ENCODE measurements at places on chromosomes 3 and 15.
A peak's percentile ranks its signal among the peaks of the same experiment; 100 is the strongest.

DNA sequence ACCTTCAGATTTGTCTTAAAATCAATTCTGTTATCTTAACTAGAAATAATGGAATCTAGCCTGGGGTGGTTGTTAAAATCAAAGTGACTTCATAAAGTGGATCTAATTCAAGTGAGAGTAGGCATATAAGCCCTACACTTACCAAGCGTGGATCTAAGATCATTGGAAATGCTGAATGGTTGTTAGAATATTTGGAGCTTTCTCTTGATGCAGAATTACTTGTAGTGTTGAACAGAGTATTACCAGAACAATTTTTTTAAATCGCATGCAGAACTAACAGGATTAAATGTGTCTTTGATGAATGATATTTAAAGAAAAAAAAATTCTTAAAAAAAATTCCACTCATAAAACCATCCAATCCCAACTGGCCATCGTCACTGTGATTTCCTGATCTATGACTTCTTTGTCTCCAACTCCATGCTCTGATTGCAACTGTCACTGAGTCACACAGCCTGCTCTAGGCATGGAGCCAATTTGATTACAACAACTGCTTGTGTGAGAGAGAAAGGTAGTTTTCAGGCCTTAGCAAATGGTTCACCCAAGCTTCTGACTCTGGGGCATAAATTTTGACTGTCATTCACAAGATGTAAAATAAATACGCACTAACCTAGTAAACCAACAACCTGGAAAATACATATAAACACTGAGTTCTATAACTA is 25.9 kb upstream of the SPRED1 start:
- no peak for DNase-seq

DNA sequence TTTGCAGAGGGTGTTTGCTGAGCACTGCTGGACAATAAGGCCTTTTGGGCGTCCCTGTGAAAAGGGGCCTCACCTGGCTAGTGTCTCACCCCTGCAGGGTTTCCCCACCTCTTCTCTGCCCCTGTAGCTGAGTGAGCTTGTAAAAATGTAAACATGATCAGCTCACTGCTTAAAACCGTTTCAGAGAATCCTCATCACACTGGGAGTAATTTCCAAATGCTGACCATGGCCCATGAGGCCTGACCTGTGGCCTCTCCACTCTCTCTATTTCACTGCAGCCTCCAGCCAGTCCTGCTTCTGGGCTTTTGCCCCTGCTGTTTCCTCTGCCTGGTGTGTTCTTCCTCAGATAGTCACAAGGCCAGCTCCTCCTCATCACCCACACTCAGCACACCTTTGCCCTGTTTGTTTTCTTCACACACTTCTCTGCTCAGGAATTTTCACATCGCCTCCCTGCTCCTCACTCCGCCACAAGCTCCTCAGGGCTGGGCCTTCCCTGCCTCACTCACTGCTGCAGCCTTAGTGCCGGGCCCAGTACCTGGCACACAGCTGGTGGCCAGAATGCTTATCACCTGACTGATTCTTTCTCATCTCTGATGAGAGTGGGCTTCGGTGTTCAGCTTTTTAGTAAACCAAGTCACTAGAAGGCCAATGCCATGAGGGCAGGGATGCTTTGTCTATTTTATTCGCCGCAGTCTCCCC is 79.3 kb upstream of the SEC13 start:
- DNase-seq = no peak

DNA sequence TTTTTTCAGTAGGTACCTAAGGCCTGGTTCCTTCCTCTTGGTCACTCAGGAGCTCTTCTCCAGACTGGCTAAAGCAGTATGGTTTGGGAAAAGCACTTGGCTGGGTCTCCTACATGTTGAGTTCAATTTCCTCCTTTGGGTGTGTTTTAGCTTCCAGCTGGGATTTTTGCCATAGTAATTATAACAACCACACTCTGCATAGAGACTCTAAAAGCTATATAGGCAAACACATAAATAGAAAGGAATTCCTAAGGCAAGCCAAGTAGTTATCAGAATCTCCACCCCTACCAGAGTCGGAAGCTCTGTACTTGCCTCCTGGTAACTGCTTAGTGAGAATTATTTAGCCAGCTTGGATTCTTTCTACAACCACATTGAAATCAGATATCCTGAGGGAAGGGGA is 48.6 kb downstream of the FOXL2 start:
- no peak for DNase-seq

DNA sequence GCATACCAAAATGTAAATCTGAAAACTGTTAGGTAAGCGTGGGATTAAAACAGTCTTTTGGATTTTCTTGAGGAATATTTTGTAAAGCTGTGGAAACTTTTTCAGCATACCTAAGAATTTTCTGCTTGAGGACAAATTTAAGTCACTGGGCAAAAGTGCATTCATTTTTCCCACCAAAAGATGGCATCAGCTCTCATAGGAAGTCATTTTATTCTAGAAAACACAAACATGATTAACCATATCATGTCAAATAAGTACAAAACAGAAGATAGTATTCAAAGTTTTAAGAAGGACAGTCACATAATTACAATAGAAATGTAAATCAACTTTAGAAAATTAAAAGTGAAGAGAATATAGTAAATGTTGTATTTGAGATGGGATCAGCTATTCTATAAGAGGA is 63.5 kb downstream of the SLC49A4 start:
- DNase-seq = no peak

DNA sequence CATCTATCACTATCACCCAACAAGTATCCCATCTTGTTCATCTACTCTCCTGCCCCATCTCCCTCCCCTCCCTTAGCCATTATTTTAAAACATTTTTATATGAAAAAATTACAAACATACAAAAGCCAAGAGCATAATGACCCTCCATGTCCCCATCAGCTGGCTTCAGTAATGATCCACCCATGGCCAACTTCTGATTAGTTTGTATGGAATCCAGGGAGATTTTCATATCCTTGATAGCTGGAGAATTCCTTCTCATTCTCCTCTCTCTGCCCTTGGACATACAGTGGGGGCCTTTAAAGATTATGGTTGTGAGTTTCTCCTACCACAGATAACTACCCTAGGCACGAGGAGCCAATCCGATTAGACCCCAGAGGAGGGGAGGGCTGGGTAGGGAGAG is 40.2 kb downstream of the IRAK2 start:
- no peak for DNase-seq

- no peak for DNase-seq
Measured at GRCh38 chr3:149204390-149204991, 17.1 kb downstream of the CP start.

- DNase-seq = peak; percentile 63
Measured at GRCh38 chr15:57527382-57528091, 64.2 kb upstream of the MYZAP start.

DNA sequence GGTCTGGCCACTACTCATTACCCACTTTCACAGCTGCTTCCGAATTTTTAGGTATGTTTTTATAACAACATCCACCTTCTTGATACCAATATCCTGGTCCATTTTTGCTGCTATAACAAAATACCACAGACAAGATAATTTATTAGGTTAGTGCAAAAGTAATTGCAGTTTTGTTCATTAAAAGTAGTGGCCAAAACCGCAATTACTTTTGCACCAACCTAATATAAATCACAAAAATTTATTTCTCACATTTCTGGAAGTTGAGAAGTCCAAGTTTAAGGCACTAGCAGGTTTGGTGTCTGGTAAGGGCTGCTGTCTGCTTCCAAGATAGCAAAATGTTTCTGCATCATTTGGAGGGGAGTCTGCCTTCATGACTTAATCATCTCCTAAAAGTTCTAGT is 624.7 kb upstream of the ALCAM start:
- DNase-seq = no peak

DNA sequence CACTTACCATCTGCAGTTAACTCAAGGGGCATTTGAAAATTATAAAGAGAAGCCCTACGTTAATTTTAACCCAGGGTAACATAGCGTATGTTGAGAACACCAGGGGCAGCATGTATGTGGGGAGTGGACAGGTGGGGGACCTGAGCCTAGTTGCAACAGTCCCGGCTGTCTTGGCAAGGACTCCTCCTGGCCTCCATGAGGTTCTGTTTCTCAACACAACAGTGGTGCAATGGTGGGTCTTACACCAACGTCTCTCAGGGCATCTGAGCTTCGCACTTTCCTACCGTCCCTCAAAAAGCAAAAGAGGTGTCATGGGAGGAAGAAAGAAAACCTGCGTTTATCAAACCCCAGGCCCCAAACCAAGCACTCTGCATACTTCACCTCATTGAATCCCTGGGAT is 50.6 kb downstream of the MGLL start:
- DNase-seq = no peak

GRCh38 chr15:53880357-53880756 is 97.9 kb upstream of the UNC13C start:
- DNase-seq = peak; percentile 1

GRCh38 chr3:108345492-108346205 is 49.3 kb downstream of the HHLA2 start:
- DNase-seq = peak; percentile 66

DNA sequence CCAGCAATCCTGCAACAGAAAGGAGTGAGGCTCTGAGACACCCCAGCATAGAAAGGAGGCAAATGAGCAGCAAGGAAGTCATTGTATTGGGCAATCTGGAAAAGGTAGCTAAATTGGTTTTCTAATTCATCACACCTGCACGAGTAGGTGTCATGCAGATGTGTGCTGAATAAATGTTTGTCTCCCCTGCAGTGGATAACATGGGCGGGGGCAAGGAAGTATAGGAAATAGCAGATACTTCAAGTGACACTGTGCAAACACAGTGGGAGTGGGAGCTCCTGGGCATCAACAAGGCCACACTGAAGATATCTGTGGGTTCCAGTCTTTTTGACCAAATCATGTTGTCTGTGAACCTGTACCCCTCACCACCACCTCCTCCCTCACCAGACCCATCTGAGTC is 14.4 kb upstream of the HTR3E start:
- no peak for DNase-seq

DNA sequence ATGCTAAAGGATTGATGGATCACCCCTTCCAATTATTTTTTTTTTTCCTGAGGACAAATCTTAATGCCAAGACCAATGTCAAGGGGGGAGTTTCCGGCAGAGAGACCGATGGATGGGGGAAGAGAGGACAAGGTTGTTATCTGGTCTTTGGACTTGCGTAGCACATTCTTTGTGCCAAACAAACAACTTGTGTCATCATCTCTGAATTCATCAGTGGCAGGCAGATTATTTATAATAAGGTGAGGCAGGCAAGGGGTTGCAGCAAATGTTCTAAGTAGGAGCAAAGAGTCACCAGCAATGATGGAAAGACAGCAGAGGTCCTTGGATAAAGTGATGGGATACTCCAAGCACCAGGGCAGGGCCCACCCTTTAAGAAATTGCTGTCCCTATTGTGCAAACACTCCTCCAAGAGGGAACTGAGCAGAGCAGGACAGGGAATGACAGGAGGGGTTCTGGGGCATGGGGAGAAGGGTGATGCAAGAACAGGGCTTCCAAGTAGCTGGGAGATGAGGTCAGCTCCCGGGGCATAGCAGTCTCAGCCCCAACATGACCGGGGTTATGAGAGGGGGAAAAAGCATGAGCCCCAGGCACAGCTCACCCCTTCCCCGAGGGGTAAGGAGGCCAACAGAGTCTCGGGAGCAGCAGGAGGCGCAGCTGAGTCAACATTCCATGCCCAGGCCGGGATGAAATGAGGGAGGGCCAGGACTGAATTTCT is 57.4 kb downstream of the ANXA2 start:
- DNase-seq = no peak

DNA sequence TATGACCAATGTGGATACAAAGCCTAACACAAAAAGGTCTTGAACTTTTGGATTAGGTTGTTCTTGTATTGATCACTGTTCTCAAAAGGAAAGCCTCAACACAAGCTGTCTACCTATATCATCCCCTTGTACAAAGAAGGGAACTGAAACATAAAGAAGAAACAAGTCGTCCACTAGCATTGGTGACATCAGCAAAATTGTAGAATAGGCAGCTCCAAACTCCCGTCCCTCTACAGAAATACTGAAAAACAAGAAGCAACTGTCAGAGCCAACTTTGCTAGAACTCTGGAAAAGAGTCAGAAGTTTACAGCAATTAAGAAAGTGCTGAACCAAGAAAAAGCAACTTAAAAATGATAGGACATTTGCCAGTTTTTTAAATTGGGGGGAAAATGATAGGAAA is 7.5 kb upstream of the NR1I2 start:
- DNase-seq = no peak

DNA sequence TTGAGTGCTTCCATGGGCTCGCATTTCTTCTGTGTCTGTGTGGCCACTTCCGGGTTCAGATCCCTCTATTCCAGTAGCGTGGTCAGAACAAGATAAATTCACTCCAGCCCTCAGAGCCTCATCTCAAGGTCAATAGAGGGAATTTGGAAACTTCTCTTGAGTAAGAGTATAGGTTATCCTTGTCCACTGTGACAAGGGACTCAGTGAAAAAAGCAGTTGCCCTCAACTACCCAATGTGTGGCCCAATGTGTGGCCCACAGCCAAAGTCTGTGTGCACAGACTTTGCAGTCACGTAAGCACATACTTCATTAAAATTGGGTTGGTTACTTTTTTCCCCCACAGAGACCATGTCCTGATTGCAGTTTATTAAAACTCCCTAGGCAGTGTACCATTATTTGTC is 305.6 kb upstream of the SEMA6D start:
- DNase-seq = no peak

GRCh38 chr15:52082197-52083036 is 30.2 kb downstream of the BCL2L10 start:
- DNase-seq = no peak

DNA sequence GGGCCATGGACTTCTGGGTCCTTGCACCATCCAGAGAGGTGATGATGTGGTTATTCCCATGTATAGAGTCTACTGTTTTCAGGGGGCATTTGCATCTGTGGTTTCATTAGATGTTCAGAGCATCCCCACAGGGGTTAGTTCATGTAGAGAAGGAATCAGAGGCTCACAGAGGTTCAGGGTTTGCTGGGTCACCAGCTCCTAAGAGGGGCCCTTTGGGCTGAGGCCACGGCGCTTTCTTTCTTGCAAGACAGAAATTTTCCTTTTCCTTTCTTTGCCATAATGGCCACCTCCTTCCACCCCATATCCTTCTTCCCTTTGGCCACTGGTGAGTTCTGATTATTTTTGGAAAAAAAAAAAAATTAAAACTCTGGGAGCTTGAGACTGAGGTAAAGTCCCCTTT is 62.3 kb downstream of the APBA2 start:
- no peak for DNase-seq

GRCh38 chr15:92901072-92901761 is 1.1 kb downstream of the CHD2 start:
- DNase-seq = no peak

All from NCI-H187 (cell line).